ENCODE measurements at places on chromosomes 16 and 17.

- DNase-seq: no peak
Observed at GRCh38 chr16:54677308-54677950, 253.2 kb upstream of the IRX5 start.

DNA sequence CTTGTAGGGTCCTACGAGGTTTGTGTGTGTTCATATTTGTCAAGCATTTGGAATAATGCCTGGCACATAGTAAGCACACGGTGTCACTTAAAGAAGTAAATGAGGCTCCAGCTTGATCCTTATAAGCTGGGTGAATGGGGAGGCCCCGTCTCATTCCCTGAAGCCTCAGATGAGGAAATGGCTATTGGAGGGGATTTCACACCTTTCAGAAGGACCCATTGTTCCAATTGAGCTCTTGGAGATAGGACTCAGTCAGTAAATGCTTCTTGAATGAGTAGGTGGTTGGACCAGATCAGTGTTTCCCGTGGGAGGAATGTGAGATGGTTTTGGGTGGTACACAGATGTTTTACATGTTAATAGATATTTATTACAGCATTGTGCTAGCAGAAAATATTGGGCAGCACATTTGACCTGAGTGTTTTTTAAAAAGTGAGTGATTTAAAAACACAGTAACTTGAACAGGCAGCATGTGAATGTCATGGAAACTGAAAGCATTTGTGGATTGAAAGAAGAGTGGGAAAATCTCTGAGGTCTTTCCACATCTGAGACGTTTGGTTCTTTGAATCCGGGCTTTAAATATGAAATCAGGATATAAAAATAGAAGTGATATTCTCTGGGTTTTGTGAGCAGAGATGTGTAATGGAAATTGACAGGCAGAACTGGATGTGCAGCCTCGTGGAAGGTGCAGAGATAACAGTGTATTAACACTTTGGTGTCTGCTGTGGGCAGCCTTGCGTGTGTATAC is 36.4 kb upstream of the ARHGAP17 start:
- DNase-seq: no peak

DNA sequence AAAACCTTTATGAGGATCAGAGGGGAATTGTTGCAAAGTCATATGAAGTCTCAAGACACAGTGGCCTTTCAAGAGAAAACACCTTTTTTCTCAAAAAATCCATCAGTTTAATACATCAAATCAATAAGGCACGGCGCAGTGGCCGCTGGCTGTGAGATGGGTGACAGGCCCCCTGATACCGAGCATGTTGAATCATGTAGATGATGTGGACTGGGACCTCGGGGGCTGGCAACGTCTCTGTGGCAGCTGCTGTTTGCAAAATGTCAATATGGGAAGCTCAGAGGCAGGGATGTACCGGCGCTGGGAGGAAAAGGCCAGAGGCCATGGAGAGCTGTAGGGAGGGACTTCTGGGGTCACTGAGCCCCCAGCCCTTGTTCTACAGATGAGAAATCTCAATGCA is 169.1 kb downstream of the GSG1L start:
- DNase-seq: no peak

DNA sequence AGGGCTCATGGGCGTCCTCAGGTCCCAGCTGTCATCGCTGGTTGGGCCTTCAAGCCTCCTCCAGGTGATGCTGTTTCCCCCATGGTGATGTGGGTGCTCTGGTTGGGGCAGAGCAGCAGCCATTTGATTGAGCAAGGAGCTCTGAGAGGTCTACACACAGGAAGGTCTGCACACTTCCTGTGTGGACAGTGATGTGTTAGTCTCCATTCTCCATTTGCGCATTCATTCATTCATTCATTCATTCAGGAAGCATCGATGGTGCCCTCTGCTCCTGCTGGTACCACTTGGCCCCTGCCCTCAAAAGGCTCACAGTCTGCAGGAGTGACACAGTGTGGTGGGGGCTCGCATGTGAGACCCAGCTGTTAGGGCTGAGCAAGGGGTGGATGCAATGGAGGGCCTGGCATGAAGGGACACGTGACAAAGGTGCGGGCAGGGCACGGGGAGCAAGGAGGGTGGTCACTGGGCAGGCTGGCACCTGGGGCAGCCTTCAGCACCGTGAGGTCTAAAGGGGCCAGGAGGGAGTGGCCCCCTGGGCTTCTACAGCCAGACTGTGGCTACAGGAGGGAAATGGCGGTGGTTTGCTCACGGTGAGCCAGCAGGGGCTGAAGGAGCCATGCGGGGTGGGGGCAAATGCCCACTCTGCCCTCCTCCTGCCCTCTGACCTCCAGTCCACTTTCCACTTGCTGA is 1.5 kb downstream of the ADGRG3 start:
- DNase-seq: no peak

DNA sequence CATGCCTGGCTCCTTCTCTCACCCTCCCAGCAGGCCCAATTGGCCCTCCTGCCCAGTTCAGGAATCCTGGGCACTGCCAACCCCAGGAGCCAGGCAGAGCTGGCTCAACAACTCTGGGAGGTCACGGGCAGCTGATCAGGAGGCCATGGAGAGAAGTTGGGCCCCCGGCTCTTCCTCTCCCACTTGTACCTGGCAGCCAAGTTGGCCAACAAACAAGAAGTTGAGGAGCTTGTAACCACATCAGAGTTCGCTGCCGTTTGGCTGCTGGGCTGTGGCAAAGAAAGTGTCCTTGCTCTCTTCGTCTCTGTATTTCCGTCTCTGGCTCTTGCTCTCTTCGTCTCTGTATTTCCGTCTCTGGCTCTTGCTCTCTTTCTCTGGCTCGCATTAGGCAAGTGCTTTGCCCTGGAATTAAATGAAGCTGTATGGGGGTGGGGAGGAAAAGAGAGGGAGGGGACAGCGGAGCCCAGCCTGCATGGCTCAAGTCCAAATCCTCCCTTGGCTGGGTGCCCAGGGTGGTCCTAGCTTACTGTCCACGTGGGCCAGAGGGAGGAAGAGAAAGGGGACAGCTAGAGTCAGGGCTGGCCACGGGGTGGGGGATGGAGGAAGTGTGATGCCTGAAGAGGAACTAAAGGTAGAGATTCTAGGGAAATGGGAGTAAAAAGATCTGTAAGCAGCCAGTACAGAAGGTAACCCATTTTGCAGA is 7.8 kb upstream of the TMEM132E start:
- DNase-seq: no peak

GRCh38 chr16:67652578-67653127 is 7.4 kb downstream of the ACD start:
- no peak for DNase-seq

DNA sequence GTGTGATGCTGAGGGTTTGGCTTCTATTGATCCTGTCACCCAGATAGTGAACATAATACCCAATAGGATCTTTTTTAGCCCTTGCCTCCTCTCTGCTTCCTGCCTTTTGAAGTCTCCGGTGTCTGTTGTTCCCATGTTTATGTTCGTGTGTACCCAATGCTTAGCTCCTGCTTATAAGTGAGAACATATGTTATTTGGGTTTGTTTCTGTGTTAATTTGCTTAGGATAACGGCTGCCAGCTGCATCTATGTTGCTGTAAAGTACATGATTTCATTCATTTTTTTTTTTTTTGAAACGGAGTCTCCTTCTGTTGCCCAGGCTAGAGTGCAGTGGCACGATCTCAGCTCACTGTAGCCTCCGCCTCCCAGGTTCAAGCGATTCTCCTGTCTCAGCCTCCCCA is 23.0 kb downstream of the DUS2 start:
- no peak for DNase-seq

DNA sequence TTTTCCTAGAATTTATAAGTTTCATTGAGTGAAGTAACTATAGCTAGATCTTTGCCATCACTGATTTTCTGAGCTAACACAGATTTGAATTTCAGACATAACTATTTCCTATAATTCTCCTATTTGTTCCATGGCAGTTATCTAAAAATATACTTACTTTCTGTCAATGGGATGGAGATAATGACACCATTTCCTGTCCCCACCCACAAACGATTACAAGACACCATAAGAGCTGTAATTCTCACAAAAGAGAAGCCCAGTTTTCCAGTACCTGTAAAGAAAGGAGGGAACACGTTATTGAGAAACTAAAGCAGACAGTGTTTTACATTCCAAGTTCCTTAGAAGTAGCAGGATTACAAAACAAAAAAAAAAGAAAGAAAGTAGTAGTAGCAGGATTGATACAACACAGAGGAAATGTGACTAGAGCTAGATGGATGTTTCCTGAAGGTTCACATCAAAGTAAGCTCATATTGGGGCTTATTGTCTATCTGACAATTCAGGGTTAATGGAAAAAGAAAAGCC is 110.9 kb upstream of the TOB1 start:
- DNase-seq: no peak

GRCh38 chr17:75783803-75784472 is 668 bp upstream of the UNK start:
- DNase-seq: no peak

DNA sequence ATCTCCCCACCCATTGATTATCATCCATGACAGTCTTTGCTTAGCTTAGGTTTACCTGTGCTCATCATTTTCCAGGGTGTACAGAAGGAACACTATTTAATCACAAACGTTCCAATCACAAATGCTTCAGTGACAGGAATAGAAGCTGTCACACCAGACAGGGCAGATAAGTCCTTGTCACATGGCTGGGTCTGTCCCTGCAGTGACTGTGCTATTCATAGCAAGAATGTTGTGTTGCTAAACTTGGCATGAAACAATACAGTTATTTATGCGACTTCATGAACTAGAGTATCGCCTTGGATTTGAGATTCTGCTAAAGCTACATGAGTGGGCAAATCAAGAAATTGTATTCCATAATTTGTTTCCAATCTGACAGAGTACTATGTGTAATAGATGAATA is 108.4 kb downstream of the CDH13 start:
- no peak for DNase-seq

DNA sequence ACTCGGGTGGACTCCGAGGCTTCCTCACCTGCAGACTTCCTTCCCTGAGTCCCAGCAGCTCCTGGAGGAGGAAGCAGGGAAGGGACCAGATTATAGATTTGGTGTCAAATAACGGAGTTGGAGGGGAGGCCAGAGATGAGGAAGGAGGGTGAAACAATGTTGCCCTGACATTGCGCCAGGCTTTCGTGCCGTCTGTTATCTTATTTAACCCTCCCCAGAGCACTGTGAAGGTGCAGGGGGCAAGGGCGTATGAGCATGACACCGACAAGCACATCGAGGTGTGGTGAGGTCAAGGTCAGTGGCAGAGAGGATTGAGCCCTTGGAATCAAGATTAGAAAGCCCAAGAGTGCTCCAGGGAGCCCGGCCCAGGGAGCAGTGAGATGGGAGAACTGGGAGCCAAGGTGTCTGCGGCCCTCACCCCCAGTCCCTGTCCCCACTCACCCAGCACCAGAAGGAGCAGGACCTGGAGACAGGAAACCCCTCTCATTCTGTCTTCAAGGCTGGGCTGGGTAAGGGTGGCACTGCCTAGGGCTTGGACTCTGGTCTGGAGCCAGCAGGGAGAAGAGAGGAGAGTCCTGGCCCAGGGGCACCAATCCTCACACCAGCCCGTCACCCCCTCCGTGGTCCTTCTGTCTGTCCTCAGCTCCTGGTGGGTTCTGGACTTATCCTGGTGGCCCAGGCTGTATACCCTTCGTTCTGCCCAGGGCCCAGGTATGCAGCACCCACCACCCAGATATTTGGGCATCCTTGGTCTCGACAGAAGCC is 1.1 kb downstream of the PRSS33 start:
- DNase-seq: no peak

DNA sequence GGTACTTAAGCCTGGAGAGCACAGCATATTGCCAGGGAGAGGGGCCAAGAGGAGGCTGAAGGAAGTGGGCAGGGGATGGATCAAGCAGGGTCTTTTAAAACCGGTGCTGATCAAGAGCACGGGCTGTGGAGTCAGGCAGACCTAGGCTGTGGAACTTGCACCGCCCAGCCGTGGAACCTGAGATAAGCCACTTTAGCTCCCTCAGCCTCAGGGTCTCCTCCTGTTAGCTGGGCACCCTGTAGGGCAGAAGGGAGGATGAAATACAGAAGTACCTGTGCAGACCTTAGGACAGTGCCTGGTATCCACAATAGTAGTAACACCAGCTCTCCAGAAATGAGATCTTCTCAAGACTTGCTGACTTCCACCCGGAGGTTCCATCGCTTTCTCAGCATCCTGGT is 9.3 kb downstream of the ODAD4 start:
- no peak for DNase-seq

- no peak for DNase-seq
Observed at GRCh38 chr17:44919885-44920564, 4.7 kb upstream of the GFAP start.

GRCh38 chr17:29504711-29505110 is 62.1 kb downstream of the ABHD15 start:
- DNase-seq: no peak

DNA sequence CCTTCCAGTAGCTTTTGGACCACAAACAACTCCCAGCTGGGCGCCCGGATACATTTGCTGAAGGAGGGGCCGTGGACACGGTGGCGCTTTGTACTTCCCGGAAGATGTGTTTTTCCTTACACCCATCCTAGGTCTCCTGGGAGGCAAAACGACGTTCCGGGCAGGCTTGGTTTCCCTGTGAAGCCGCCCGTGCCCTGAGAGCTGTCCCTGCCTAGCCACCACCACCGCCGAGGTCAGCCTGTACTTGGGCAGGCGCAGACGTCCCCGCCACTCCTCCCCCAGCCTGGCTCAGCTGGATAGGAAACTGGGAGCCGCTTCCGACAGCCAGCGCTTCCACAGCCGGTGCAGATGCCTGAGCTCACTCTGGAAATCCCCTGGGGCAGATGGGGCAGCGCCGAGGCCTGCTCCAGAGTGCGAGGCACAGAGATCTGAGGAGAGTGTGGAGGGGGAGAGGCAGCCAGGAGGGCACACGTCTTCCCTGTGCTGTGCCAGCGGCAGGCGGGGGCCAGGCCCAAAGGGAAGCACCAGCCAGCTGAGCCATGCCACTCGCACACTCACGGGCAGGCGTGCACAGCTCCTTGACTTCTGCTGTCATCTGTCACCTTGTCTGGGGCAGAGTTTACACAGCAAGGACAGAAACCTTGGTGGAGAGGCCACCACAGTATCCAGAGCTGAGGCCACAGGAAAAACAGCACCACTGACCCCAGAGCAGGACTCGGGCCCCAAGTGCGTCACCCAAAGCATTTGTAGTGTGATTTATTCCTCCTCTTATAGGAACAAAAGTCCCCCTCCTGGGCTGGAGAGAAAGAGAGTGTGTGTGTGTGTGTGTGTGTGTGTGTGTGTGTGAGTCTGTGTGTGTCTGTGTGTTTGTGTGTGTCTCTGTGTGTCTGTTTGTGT is 3.0 kb downstream of the RHBDF2 start:
- no peak for DNase-seq
